ENCODE measurements at places on chromosomes 12 and 14.

- DNase-seq: no peak
Observed at GRCh38 chr12:130799051-130799450, 40.0 kb downstream of the STX2 start.

DNA sequence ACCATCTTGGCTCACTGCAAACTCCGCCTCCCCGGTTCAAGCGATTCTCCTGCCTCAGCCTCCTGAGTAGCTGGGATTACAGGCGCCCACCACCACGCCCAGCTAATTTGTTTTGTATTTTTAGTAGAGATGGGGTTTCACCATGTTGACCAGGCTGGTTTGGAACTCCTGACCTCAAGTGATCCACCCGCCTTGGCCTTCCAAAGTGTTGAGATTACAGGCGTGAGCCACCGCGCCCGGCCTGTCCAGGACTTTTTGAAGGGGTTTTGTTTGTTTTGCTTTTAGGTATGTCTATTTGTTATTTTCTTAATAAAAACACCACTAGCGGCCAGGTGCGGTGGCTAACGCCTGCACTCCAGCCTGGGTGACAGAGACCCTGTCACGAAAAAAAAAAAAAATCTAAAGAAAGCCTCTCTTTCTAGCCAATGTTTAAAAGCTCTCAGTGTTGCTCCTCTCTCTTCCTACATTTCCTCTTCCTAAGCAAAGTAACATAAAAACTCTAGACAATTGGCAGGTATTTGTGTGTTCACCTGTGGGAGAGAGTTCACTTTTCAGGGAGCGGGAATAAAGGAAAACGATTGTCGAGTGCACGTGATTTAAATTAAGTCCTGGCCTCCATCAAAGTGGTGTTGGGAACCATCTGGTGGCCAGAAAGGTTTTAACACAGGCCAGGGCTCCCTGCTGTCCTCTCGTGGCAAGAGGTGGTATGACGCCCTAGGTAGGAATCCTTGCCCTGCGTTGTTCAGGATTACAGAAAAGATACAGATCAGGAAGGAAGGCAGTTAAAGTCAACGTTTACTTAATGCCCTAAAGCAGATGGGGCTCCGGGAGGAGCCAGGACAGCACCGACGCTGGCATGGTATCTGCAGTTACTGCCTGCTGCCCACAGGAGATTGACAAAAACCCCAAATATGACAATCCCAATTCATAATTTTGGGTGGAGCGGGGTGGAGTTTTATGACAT is 36.2 kb upstream of the ATP23 start:
- peak; percentile 69 for DNase-seq

GRCh38 chr14:30482276-30482675 is 76.7 kb upstream of the G2E3 start:
- DNase-seq: no peak

DNA sequence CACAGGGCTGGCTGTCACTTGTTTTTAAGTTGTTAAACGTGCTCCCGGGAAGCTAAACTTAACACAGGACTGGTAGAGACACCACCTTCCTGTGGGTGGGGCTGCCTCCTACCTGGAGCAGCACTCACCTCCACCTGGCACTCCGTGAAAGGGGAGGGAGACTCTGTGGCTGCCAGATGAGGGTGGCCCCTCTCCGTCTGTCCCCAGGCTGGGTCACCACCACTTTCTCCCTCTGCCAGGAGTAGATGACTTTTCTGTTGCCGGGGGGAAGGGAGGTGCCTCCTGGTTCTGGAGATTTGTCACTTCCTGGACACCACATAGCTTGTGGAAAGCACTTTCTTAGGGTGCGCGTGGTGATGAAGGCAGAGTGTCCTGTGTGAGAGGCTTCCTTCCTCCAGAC is 81.3 kb downstream of the WDR20 start:
- no peak for DNase-seq

DNA sequence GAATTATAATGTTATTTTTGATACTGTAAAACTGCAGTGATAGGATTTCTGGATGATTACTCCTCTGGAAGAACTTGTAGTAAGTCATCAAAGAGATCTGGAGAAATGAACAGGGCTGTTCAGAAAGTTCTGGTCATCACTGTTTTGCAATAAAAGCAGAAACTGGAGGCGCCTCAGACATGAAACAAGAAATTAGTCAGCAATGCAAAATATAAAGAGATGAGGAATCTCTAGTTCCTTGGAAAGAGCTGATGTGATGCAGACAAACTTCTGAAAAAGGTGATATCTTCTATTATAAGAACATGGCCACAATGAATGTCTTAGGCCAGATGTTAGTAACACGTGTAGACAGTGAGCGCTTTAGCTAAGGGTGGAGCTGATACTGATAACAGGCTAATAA is 9.5 kb downstream of the ACIN1 start:
- DNase-seq: no peak

GRCh38 chr12:129409281-129409680 is 494.5 kb downstream of the TMEM132D start:
- DNase-seq: no peak

DNA sequence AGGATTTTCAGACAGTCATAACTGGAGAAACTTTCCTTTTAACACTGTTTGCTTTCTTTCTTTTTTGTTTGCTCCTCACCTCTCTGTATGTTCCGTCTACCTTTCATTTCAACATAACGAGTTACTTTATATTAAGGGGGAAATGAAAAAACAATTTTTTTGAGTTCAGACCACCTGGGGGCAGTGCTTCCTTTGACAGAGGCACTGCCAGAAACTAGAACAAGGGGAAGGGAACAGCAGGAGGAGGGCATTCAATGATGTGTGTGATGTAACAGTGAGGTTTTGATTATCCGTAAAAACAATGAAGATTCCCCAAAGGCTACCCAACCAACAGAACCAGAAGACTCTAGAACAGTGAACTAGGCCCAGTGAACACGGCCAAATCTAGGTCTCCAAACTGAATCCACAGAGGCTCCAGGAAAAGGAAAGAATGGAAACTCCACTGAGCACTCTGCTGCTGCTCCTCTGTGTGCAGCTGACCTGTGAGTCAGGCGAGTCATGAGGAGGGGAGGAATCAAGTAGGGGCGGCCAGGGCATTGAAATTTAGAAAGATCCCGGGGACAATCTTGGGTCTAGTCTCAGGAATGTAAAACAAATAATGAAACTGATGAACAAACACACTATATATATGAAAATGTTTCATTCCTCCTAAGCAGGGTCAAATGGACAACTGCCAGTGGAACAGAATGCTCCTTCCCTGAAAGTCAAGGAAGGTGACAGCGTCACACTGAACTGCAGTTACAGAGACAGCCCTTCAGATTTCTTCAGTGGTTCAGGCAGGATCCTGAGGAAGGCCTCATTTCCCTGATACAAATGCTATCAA is 323.5 kb downstream of the DAD1 start:
- DNase-seq: no peak

GRCh38 chr14:39505812-39506211 is 73.6 kb upstream of the FBXO33 start:
- DNase-seq: no peak
